ENCODE measurements at places on chromosomes 4 and X.
A peak's percentile ranks its signal among the peaks of the same experiment; 100 is the strongest.

- no peak for DNase-seq
Observed at GRCh38 chr4:113106108-113106507, 56.7 kb downstream of the ANK2 start.

GRCh38 chrX:23515028-23515427 is 152.3 kb upstream of the PRDX4 start:
- DNase-seq = no peak

DNA sequence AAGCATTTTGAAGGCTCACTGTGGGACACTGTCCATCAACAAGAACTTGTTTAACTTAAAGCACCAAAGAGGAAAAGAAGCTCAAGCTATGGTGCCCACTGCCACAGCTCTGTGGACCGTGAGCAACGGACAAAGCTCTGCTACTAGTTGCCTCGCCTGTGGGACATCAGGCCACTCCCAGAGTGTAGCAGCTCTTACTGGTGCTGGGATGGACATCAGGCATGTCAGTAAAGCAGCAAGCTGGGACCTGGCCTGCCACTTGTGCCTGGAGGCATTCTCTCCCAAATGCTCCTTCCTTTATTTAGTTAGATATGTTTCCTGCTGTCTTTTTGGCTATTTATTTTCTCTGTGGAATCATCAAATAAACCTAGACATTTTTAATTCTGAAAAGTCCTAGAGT is 46.7 kb downstream of the TMEM154 start:
- DNase-seq = no peak

- no peak for DNase-seq
Observed at GRCh38 chr4:53361451-53361850, 4.4 kb downstream of the SCFD2 start.

- no peak for DNase-seq
Observed at GRCh38 chrX:129719268-129719667, 19.5 kb upstream of the XPNPEP2 start.

DNA sequence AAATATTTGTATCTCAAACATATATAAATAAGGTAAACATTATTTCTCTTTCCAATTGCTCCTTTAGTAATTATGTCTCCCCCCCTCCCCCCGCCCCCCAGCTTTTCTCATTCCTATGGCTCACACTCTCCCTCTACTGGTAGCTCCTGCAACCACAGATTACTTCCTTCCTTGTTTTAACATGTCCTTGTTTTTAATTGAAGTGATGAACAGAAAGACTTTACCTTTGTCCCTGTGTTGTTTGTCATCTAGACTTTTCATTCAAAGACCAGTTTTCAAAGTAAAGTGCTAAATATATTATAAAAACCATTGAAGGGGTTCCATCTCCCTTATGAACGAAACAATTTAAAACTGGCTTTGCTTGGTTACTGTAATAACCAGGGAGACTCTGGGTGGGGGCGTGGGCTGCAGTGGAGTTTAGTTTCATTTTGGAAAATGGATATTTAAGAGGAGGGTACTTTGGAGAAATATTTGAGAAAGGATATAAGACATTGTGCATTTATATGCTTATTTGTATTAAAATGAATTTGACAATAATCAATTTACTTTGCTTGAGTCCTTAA is 352.9 kb downstream of the RAPGEF2 start:
- DNase-seq = no peak

DNA sequence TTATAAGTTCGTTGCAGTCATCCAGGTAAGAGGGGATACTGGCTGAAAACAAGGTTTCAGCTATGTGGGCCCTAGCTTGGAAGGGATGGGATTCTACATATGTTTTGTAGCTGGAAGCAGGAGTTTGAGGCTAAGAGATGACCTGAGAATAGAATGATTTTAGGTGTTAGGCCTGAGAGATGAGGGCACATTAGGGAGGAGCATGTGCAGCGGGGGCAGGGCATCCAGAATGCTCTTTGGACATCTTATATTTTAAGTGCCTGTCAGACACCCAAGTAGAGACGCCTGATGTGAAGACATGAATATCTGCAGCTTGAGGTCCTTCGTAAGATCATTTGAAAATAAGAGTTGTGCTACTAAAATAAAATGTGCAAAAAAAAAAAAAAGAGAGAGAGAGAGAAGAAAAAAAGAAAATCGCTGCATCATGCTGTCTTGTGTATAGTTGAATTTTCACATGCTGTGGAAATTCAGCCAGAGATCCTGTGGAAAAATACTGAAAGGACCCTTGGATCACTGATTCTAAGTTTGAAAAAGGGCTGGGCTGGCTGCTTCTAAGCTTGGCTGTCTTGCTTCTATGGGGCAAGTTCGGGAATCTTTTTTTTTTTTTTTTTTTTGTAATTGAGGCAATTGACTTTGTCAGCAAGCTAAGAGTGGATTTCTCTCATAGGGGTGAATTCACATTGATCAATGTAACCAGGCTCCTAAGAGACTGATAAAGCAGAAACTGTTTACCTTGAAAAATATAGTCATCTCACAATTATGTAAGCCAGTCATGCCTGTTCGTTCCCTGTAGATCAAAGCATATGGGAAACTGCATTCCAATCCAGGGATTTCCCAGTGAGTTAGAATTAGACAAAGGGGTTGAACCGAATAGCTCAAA is 341.0 kb upstream of the GATB start:
- no peak for DNase-seq

DNA sequence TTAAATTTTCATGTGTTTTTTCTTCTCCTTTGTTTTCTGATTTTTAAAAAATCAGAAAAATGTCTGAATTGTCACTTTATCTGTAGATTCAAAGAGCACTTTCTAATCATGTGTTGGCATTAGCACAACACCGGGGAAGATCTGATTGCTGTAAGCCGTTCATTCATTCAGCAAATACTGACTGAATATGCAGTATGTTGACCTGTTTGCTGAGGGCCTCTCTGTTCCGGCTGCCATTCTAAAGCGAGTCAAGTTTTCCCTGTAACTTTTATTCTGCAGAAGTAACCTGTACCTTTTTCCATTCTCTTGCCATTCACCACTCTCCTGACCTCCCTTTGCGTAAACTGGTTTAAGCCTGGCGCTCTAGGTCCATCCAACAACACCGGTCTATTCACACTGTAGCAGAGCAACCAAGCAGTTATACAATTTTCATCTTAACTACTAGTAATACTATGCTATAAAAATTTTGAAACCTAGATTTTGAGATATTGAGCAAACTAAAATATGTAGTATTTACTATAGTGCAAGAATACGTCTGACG is 6.7 kb downstream of the SORBS2 start:
- DNase-seq = no peak

DNA sequence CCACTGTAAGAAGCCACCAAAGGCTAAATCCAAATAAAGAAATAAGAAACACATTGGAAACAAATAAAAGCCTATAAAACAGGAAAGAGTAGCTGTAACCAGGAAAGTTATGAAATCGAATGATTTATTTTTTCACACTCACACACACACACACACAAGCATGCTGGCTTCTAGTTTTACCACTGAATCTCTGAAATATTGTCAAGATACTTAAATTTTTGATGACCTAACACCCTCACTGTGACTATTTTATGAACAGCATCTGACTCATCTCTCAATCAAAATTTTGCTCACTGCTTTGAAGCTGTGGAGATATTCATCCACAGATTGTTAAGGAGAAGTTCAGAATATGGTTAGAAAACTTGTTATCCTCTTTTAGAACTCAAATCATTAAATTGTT is 13.9 kb upstream of the GABRB1 start:
- no peak for DNase-seq

- no peak for DNase-seq
Observed at GRCh38 chr4:18127030-18127429, 105.5 kb upstream of the LCORL start.

DNA sequence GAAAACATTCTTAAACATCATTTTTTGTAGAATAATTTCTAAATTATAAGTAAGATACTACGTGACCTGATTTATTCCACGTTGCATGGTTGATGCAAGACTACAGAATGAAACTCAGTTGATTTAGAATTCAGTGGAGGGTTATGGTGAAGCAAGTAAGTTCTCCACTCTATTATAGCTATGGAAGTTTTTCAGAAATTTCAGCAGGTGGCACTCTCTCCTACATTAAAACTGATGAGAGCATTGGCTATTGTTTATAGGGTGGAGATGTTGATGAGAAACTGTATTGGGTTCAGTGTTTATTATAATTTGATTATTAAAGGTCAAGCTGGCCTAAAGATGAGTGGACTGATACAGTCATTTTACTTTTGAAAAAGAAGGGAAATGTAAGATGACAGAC is 88.0 kb downstream of the FNIP2 start:
- DNase-seq = no peak

DNA sequence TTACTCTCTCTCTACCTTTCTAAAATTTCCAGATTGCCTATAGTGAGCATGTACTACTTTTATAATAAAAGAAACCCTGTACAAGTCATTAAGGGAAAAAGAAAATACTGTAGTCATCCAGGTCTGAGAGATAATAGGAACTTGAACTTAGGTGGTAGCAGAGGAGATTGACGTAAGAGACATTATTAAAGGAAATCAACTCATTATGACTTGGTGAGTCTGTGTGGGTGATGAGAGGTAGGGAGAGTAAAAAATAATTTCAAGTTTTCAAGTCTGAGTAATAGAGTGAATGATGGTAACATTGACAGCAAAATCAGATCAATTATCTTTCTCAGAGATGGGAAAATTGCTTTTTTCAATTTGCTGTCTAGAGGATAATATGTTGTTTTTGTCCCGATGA is 44.0 kb upstream of the ZCCHC12 start:
- DNase-seq = no peak

- DNase-seq = peak; percentile 88
Observed at GRCh38 chr4:101345596-101346350, 1.6 kb downstream of the PPP3CA start.

- DNase-seq = no peak
Observed at GRCh38 chr4:157151711-157152110, 68.8 kb upstream of the GRIA2 start.

- peak; percentile 34 for DNase-seq
Observed at GRCh38 chr4:151263455-151263854, 13.5 kb upstream of the PRSS48 start.

DNA sequence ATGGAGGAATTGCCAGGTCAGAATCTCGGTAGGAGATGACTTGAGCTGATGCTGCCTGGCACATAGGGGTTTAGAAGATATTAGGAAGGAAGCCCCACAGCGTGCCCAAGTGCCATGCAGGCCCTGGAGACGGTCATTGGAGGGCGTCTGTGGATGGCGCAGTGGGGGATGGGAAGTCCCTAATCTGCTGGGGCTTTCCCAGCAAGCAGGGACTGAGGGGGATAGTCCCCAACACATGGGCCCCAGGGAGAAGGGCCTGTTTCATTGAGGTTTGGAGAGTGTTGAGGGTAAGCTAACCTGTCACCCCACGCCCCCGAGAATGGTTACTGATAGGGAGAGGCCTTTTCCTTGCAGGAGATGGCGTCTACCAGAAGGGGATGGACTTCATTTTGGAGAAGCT is 7.8 kb downstream of the TAFAZZIN start:
- DNase-seq = no peak

- DNase-seq = no peak
Observed at GRCh38 chr4:185955151-185955770, 113.7 kb upstream of the TLR3 start.

DNA sequence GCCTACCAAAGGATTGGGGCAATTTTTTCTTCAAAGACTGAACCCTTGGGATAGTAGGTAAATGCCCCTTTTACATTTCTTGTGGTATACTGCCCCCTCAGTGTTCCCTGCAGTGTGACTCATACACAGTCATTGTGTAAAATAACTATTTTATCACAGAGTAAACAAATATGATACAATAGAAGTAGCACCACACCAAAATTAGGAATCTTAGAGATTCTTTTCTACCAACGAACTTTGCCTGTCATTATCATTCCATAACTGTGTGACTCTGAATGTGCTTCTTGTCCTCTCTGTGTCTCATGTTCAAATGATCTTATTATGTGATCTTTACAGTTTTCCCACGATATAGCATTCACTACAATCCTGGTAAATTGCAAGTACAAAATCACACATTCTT is 517.0 kb downstream of the ZIC3 start:
- DNase-seq = no peak

- no peak for DNase-seq
Observed at GRCh38 chrX:40081679-40082068, 16.1 kb downstream of the BCOR start.

DNA sequence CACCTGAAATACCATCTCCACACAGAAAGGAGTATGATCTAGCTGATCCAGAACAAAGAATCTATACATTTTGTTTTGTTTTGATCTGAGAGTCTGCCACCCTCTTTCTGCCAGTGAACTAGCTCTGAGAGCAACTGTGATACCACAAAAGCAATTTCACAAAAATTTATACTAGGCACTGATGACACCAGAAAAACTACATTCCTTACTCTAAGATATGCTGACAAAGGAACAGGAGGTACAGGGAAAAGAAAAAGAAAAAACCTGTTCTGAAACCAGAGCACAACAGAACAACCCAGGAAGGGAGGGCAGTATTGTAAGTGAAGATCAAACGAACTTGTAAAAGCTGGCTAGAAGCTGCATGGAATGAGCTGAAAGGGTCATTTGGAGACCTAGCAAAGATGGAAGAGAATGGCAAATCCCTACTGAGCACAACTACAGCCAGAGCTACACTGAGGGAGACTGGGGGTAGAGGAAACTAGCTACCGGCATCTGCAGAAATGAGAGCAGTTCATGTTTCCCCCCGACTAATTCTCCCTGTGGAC is 31.9 kb downstream of the AMOT start:
- DNase-seq = no peak

GRCh38 chr4:143359644-143360193 is 23.0 kb downstream of the GAB1 start:
- no peak for DNase-seq

DNA sequence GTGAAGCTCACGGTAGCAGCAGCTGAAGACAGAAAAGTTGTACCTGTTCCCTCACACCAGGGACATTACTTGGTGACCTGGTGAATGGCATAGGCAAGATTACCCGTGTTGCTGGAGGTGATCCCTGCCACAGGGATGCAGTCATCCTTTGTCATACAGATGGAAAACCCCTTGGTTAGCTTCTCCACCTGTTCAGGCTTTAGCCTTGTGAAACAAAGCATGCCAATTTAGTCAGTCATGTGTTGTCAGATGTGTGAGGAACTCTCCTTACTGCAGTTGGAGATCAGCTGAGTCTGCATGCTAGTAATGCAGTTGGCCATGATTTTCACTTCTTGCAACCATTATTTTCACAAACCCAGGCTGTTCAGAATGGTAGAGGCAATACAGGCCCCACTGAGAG is 41.0 kb downstream of the AMELX start:
- no peak for DNase-seq

DNA sequence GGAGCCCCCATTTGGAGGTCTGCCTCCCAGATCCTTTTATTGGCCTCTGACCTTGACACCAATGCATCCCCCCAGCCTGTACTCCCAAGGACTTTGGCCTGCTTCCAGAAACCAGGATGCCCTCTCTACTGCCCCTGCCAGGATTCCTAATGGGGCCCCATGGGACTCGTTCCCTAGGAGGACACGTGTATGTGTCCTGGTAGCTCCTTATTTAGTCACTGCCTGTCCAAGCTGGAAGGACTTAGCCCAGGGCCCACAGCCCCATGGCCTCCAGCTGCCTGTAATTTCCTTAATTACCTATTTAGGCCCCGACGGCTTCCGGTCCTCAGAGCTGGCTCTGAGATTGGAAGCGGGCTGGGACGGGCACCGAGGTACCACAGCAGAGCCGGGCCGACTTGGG is 9.4 kb downstream of the ATP2B3 start:
- DNase-seq = no peak

All from right hindlimb (tissue), 1 donor.